NCI-H69 (cell line): ENCODE measurements at places on chromosomes 5 and 9.
A peak's percentile ranks its signal among the peaks of the same experiment; 100 is the strongest.

- DNase-seq: peak; percentile 51
Observed at GRCh38 chr5:1468247-1468612, 23.0 kb upstream of the SLC6A3 start.

DNA sequence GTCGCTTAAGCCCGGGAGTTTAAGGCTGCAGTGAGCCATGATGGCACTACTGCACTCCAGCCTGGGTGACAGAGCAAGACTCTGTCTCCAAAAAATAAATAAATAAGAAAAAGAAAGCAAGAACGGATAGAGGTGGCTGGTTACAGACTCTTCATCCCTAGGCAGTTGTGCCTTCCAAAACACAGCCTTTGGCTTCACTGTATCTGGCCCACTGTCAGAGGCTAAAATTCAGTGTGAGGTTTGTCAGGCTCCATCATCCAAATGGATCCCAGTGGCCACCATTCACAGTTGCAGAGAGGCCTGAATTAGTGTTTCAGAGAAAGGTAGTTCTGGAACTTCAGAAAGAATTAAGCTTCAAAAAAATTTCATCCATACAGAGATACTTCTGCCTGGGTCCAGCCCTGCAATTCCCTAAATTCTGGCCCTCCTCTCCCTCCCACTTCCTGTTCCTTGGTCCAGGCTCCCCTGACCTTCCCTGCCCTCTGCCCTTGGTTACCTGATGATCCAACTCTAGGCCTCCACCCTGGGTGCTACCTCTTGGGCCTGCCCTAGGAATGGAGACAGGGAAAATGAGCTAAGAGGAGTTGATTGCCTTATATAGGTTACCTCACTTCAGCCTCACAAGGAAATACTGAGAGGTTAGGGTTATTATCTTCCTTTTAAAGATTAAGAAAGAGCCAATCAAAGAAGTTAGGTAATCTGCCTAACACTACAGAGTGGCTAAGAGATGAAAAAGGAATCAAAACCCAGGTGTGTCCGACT, 97.2 kb upstream of the SLC44A1 start:
- no peak for DNase-seq

DNA sequence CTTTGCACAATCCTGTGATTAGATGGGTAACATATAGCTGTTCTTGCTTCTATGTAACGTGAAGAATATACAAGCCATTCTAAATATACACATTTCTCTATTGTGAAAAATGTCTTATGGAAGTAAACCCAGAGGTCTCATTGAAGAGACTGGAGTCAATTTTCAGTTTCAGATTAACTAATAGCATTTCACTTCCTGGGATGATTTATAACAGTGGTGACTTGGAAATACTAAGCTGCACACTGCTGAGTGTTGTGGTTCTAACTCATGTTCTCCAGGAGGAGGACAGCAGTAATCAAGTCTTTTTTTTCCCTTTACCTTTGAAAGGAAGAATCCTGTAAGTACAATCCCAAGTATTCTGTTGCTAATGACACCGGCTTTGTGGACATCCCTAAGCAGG, 3.3 kb downstream of the CTSL start:
- DNase-seq: no peak

- DNase-seq: no peak
Observed at GRCh38 chr5:171263181-171263580, 45.9 kb upstream of the TLX3 start.

DNA sequence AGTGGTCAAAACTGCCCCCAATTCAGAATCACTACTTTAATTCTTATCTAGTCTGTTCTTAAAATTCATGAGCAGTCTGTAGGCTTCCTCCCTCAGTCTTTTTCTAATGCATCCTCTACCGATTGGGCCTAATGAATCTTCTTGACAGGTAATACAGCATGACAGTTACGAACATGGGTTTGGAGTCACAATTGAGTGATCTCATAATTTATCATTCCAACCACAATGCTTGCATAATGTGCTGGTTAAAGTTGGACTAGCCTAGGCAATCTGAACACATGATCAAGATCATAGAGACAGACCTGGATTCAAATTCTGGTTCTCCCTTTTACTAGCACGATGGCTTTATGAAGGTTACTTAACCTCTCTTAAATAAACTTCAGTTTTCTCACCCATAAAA, 33.1 kb upstream of the SETD9 start:
- DNase-seq: no peak

DNA sequence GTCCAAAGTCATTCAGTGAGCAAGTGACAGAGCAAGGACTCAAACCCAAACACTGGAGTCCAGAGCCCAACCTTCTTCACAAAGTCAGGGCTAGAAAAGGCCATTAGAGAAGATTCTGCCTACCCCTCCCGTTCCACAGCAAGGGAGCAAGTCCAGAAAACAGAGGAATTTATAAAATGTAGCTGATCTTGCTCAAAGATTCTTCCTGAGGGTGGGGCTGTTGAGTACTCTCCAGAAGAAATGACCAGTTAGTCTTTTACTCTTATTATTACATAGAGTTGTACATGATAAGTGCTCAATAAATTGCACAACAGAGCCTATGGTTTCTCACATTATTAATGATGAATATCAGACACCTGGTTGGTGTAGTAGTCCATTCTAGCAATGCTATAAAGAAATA, 39.3 kb upstream of the HMHB1 start:
- no peak for DNase-seq

DNA sequence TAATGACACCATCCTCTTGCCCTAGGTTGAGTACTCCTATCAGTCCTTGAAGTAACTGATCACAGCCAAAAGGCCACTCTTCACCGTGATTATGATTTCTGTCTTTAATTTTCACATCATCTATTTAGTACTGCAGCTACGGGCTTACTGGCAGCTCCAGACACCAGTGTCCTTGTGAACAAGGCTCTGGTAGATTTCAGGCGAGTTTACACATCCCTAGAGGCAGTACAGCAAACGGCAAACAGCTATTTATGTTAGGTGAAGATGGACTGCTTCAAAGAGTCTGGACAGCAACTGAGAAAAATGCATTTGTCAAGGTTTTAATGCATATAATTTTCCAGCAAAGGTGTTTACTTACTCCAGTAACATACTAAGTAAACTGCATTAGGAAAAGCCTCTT, 396.9 kb downstream of the KDM4C start:
- peak; percentile 56 for DNase-seq

DNA sequence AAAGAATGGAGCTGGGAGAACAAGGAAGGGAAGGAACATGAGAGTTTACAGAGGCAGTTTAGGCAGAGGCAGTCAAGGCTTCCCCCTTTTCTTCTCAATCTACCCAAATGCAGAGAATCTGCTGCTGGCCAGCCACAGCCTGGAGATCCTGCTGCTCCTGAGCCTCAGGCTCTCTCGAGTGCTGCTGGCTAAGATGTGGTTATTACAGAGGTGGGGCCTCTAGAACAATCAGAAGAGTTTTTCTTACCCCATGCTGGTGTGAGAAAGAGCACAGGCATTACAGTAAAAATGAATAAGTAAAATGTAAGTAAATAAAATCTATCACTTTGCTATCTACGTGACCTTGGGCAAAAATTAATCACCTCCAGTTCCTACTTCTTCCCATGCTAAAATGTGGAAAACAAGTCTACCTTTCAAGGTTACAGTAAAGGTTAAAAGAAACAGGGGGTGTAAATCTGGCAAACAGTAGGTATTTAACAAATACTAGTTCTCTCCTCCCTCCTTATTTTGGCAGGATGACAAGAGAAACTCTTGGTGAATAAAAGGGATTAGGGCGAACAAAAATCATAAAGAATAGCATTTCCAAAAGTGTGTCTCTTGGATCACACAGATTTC, 31.1 kb downstream of the FBXW11 start:
- peak; percentile 74 for DNase-seq

- DNase-seq: no peak
Observed at GRCh38 chr5:163677092-163677491, 171.7 kb downstream of the MAT2B start.

- no peak for DNase-seq
Observed at GRCh38 chr5:68067976-68068603, 147.5 kb upstream of the PIK3R1 start.

- no peak for DNase-seq
Observed at GRCh38 chr5:2832394-2832793, 80.9 kb upstream of the IRX2 start.

DNA sequence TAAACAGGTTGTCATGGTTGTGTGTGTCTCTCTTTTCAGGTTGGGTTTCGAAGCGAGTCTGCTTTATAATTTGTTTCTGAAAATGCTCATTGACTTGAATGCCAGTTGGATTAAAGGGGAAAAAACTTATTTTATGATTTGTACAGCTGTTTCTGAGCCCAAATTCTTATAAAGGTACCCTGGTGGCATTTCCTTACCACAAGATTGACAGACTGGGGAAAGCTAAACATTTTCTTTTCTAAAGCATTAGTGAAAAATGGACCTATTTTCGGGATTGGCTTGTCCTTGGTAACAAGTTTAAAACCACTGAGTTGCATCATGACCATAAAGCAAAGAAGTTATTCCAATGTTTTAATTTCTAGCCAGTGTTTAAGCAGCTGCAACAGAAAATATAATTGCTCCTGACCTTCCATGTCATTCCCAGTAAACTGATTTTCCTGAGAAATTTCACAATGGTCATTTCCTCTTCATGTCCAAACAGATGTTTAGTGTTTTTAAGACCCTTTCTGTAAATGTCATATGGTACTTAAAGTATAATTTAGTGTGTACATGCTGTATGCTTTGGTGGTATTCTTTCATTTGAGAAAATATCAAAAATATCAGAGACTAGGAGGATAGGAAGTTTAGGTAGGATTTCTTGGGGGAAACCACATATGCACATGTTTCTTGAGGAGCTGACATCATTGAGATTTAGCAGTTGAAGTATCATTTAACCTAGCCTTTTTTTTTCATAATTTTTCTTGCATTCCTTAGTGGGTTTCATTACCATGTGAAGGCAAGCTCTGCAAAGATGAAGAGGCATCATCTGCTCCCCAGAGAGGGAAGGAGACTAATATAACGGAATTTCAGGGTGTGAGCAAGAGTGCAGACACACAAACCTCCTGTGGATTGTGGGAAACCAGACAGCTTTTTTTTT, 667.1 kb upstream of the RGMB start:
- DNase-seq: no peak

- DNase-seq: no peak
Observed at GRCh38 chr5:93569300-93570160, 11.5 kb downstream of the NR2F1-AS1 start.

DNA sequence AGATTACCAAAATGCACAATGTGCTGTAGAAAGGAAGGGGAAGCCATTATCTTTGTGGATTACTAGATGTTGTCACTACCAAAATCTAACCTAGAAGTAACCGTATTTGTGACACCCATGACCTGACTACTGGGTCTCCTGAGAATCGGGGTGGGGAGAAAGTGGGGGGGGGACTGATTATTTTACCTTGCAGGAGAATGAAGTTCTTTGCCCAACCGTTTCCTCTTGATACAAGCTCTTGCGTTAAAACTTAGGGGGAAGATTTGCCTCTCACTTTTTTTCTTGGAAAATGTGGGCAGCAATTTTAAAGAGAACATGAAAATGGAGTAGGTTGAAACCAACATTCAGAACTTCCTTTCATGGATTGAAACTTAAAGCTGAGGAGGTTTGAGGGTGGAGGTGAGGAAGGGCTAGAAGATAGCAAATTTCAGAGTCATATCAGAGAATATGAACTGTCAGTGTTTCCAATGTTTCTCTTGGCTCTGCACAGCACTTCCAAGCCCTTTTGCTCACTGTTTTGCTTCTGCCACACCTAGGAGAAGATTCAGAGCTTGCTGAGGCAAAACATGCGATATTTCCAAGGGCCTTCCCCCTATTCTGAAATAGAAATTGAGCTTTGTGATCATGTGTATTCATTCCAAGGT, 280.8 kb downstream of the AOPEP start:
- no peak for DNase-seq

GRCh38 chr5:1958211-1959010, 75.7 kb upstream of the IRX4 start:
- DNase-seq: no peak

DNA sequence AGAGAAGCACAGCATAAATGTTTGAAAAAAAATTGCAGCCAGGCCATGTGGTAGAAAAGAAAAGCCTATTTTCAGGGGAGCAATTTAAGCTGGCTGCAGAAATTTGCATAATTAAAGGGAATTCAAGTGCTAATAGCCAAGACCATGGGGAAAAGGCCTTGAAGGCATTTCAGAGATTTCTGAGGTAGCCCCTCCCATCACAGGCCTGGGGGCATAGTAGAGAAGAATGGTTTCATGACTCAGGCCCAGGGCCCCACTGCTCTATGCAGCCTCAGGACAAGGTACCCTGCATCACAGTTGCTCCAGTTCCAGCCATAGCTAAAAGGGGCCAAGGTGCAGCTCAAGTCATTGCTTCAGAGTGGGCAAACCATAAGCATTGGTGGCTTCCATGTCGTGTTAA, 1416.0 kb downstream of the EFNA5 start:
- no peak for DNase-seq

DNA sequence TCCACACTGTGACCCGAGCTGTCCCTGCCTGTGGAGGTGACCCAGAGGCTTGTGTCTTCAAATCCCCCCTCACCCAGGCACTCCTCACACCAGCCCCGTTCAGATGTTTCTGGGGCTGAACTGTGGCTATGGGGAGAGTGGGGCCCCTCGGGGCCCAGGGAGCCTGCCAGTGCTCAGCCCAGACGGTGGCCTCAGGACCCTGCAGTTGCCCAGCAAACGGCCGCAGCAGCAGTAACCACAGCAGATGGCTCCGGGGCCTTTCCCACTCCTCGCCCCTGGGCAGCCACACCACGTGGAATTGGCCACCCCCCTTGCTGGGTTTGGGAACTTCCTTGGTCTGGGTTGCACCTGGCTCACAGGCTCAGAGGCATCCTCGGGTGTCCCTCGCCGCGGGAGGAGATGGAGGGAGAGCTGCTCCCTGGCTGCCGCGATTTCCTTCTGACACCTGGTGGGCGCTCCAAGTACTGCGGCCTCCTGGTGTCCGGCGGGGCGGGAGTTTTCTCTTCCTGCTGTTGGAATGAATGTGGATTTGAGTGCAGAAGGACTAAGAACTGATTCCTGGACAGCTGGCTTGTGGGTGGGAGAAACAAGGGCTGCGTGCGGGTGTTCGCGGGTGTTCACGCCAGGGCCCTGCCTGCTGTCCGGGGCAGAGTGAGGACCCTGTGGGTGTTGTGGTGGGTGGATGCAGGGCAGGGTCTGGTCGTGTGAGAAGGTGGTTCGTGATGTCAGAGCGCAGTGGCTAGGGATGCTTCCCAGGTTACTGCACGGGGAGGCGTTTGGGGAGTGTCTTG, 97.5 kb downstream of the COL5A1 start:
- peak; percentile 86 for DNase-seq

DNA sequence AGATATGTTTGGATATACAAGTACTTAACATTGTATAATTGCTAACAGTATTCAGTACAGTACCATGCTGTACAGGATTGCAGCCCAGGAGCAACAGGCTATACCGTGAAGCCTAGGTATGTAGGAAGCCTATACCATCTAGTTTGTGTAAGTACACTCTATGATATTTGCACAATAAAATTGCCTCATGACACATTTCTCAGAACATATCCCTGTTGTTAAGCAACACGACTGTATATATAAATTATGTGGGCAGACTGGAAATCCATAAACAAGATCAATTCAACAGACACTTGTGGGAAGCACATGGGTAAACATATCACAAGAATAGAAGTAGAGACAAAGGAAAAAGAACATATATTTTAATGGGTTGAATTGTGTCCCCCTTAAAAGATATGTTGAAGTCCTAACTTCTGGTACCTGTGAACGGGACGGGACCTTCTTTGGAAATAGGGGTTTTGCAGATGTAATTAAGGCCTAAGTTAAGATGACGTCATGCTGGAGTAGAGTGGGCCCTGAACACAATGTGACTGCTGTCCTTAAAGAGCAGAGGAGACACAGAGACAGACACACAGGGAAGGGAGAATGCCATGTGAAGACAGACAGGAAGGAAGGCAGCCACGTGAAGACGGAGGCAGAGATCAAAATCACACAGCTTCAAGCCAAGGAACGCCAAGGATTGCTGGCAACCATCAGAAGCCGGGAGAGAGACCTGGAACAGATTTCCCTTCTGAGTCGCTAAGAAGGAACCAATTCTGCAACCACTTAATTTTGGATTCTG, 76.3 kb downstream of the SCAI start:
- no peak for DNase-seq
